Posterior cingulate gyrus (tissue), 11 donors: ENCODE measurements at places on chromosomes 1 and 21.

- no peak for DNase-seq
Observed at GRCh38 chr1:209490013-209490412, 93.5 kb upstream of the CAMK1G start.

DNA sequence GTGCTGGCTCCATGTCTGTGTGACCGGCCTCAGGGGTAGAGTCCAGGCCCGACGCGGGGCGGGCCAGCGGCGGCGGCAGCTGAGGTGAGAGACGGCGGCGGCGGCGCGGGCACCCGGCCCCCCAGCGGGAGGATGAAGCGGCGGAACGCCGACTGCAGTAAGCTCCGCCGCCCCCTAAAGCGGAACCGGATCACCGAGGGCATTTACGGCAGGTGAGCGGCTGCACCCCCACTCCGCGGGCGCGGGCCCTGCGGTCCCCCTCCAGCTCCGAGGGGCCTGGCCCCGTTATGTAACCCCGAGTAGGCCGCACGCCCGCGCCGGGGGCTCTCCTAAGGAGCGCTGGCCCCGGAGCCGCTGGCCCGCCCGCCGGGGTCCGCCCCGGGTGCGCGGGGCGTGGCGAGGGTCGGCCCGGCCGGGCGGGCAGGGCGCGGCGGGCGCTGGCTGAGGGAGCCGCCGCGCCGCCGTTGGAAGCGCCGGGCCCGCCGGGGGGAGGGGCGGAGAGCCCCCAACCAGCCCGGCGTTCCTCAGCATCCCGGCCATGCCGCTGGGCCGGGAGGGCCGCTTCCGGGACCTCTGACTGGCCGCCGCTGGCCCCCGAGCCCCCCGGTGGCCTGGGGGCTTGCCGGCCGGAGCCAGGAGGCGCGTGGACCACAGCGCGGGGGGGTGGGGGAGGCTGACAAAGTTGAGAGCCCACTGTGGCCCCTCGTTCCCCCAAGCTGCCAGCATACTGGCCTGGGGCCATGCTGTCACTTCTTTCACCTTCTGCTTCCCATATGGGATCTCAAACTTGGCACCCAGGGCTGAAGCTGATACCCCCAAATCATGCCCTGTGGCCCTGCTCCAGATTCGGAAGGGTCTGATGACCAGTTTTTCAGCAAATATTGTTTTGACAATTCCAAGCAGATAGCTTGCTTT, 527 bp downstream of the MACO1 start:
- no peak for DNase-seq

- DNase-seq: no peak
Observed at GRCh38 chr1:211695135-211695816, 19.9 kb upstream of the NEK2 start.

GRCh38 chr1:243680860-243681259, 169.2 kb downstream of the AKT3 start:
- no peak for DNase-seq

GRCh38 chr1:224338150-224338838, 8.3 kb upstream of the NVL start:
- no peak for DNase-seq

DNA sequence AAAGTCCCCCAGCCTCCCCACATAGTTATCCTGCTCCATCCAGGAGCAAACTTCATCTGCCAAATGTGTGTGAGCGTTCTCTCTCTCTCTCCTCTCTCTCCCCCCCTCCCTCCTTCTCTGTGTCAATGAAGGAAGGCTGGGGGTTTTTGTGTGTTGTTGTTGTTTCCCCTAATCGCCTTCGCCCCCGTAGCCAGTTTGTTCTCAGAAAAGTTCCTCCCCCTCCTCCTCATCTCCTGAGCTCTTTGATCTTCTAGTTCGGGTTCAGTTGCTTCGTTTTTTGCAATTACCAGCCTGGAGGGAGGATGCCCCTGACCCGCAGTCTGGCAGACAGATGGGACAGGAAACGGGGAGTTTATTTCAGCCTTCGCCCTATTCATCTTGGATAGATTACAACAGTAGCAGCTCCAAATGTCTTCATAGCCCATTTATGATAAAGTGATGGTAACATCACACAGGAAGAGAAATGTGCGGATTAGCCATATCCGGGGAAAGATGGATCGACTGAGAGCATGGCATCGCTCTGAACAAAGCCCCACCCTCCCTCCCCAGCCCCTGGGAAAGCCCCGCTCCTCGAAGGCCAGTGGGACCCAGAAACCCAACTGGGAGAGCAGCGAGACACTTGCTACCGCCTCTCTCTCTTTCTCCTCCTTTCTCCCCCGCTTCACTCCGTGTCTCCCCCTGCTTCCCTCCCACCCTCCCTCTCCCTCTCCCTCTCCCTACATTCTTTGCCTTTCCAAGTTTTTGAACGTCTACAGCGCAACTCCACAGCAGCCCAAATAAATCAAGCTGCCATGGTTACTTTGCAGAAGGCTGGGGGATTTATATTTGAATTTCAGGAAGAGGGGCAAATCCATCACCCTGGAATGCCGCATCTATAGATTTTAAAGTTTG, 139.7 kb upstream of the ARHGEF16 start:
- DNase-seq: no peak

- DNase-seq: no peak
Observed at GRCh38 chr1:80656641-80657040, 1144.1 kb upstream of the ADGRL2 start.

GRCh38 chr1:153698923-153699714, 20.6 kb downstream of the NPR1 start:
- no peak for DNase-seq

- no peak for DNase-seq
Observed at GRCh38 chr1:64263335-64263734, 59.9 kb downstream of the UBE2U start.

DNA sequence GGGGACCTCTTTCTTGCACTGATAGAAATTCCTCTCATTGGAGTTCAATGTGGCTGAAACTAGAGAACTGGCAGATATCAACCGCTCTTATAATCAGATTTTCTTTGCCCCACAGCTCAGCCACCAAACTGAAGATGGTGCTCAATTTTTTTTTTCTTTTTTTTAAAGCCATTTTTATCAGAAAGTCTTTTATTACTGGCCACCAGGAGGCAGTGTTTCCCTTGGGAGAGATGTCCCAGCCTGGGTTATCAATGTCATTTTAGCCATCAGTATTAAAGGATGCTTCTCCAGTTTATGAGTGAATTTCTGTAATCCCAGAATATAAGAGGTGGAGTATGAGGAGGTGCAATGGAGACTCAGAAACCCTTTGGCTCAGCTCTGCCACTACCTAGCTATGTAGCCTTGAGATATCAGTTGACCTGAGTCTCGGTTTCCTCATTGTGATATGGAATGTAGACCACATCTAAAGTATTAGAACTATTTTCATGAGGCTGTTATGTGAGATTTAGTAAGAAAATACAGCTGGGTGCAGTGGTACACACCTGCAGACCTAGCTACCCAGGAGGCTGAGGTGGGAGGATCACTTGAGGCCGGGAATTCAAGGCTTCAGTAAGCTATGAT, 27.6 kb downstream of the CD244 start:
- DNase-seq: no peak

GRCh38 chr21:41956926-41957729, 3.3 kb upstream of the C2CD2 start:
- DNase-seq: no peak

DNA sequence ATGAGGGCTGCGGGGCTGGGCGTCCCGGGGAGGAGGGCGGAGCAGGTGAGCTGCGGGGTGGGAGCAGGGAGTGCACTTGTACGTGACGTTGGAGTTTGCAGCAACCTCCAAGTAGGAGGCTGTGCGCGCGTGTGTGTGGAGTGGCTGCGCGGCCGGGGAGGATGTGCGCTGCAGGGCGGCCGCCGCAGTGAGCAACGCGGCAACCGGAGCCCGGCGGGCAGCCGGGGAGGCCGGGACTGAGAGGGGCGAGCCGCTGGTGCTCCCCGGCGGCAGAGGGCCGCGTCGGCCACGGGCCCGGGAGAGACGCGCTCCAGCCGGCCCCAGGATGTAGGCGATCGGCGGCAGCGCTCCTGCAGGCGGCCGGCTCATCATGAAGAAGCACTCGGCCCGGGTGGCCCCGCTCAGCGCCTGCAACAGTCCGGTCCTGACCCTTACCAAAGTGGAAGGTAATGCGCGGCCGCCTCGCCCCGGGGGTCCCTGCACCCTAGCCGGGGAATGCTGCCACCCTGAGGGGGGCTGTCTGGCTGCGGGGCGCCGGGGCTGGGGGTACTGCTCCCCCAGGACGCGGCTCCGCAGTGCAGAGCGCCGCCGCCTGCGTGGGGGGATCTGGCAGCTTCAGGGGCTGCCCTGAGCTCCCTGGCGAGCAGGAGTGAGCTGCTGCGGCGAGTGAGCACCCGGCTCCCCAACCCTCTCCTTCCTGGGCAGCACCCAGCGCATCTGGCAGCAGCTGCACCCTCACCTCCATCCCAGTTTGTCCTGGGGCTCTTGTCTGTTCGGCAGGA, 158.9 kb upstream of the COA6 start:
- DNase-seq: peak; percentile 92

DNA sequence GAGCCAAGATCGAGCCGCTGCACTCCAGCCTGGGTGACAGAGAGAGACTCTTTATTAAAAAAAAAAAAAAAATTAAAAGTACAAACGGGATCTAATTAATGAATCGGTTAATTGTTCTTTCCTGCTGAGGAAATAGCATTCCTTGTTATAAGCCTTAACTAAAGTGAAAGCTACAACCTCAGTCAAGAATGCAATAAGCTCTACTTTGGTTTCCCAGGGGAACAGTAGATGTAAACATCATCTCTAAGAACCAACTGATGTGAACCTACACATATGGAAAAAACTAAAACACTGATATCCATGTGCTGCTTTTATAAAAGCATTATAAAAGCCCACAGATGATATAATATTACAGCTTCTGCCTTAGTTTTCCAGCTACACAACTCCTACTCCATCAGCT, 41.9 kb downstream of the LPGAT1 start:
- no peak for DNase-seq

DNA sequence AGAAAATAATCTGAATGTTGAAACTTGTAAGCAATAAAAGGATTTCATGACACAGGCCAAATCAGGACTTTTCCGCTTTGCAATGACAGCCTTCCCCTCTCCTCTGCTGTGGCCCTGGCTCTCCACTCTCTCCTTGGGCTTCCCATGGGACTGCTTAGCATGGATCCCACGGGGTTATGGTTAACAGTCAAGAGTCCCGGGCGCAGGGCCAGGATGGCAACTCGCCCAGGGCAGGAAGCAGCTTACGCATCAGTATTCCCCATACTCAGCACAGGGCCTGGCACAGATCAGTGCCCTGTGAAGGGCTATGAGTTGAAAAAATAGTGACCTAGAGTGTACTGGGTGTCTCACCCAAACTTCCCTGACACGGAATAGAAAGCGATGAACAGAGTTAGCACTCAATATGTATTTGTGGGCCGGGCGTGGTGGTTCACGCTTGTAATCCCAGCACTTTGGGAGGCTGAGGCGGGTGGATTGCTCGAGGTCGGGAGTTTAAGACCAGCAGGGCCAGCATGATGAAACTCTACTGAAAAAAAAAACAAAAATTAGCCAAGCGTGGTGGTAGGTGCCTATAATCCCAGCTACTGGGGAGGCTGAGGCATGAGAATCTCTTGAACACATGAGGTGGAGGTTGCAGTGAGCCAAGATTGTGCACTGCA, 29.1 kb upstream of the GRHL3 start:
- peak; percentile 64 for DNase-seq

GRCh38 chr1:177287994-177288393, 117.2 kb downstream of the BRINP2 start:
- DNase-seq: no peak

DNA sequence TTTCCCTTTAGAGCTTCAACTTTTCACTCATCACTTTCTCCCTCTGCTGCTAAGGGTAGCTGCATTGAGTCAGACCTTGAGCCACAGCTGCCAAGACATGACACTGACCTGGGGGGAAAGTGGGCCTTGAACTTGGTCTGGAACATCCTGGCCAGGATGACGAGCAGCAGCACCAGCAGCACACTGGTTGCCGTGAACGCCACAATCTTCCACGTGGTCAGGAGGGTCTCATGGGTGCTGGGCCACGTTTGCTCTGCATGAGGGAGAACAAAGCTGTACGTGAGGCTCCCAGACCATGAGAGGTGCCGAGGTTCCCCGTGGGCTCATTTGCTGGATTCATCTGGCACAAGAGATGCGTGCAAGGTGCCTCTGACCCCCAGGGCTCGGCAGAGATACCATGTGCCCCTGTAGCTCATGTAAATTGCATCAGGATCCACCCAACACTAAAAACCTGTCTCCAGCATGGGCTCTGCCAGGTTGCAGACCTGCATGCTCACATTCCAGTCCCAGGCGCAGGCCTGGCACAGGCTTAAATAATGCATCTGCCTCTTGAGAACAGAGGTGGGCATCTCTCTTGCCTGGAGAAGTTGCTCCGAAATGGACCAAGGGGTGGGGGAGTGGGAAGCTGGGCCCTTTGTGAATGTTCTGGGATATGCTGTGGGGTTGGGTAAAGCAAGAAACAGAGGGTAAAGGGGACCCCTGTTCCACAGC, 84.6 kb upstream of the TLR5 start:
- no peak for DNase-seq

GRCh38 chr1:63124666-63125191, 197.6 kb upstream of the FOXD3 start:
- no peak for DNase-seq

- no peak for DNase-seq
Observed at GRCh38 chr1:175503538-175503937, 239.9 kb downstream of the TNR start.
